Lower leg skin (tissue), 4 donors: ENCODE measurements at places on chromosomes 2 and 18.

DNA sequence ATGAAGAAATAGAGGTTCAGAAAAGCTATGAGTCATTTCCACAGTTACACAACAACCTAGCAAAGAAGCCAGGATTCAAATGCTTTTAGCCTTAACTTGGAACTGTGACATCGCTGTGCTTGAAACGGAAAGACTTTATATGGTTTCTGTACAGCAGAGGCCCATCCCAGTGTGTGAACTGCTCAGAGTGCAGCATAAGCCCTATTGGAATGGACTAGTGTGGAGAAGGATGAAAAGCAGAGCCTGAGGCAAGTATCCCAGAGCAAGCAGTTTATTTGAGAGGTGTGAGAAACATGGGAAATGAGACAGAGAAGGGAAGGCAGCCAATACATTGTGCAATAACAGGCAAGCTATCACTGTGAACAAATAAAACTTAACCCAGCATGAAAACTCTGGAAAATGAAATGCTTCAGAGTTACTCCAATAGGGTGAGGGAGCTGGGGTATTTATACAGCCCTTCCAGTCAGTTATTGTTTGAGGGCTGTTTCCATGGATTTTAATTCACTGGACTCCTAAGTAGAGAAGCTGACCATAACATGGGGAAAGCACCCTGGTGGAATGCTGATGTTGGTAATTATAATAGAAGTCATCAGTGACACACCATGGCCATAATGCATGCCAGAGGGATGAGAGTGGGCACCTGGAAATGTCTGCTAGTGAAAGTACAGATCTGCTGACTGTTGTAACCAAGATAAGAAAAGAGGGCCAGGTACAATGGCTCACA is 254.0 kb upstream of the POU3F3 start:
- no peak for DNase-seq

GRCh38 chr2:157692768-157693167 is 64.1 kb upstream of the ACVR1C start:
- DNase-seq = no peak

GRCh38 chr2:155689791-155690190 is 642.7 kb downstream of the NR4A2 start:
- DNase-seq = no peak

DNA sequence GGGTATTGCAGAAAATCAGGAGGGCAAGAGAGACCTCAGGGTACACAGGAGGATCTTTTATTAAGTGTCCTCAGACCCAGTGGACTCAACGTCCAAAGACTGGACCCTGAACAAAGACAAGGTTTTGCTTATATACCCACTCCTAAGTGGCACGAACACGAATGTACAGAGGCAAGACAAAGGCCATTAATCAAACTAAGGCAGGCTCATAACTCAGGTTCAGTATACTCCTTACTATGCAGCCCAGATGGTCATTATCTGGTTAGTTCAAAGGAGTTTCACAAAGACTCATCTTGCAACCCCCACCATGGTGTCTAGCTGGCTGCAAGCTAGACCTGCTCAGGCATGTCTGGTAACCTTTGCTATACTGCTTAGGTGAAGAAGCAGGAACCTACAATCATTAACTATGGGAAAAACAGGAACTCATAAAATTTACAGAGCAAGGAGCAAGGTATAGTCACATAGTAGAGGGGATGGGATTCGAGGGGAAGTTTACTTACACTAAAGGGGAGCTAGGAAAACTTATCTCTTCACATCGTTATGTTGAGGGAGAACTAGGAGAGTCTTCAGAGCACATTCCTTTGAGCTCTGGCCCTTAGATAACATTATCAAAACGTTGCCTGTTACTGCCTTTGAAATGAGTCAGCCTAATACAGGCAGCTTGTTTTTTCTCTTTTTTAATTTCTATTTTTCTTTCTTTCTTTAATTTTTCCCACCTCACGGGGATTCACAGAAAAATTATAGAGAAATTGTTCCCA is 33.9 kb downstream of the SLC4A3 start:
- DNase-seq = no peak

DNA sequence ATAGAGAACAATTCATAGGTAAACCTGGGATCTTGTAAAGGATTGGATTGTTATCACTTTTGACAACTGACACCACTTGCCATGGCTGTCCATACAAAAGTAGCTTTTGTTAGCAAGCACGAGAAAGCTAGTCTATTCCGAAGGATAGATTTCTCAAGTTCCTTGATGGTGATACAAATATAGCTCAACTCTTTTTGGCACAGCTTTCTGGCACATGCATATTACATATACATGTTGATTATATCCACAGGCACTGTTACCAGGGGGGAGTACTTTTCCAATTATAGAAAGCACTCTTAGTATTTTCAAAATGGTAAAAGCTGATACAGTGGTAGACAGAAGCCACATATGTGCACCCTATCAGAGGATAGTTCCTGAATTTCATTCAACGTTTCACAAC is 168.9 kb downstream of the UPP2 start:
- DNase-seq = no peak

DNA sequence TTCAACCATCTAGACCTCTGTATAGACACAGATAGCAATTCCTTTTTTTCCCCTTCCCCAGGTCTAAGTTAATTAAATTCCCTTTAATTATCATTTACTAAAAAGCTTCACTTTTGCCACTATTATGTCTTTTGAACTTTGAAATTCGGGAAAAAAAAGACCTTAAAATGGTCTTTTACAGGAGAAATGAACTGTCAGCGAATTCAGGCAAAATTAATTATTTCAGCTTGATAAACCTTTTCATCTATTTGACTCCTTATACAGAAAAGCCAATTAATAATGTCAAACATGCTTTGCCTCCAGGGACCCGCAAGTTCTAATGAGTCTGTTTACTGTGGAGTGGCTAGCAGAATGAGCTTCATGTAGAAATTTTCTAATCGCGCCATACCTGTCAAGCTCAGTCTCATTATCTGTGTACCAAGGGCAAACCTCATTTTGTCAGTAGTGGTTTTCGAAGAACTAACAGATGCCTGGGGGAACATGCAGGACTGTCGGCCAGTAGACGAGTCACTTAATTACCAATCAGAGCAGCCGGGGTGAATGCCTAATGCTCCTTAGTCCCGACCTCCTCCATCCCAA is 287.7 kb downstream of the INSIG2 start:
- DNase-seq = no peak

DNA sequence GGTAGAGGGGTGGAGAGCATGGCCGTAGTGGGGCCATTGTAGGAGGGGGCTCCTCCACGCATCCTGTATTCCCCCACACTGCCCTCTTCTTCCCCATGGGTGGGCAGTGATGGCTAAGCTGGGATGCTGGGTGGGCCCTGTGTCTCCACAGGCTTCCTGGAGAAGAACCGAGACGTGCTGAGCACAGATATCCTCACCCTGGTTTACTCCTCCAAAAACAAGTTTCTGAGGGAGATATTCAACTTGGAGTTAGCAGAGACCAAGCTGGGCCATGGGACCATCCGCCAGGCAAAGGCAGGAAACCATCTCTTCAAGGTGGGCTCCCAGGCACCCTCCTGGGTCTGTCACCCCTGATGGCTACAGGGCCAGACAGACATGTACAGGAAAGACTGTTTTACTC is 52.8 kb downstream of the MYO7B start:
- peak; percentile 60 for DNase-seq

DNA sequence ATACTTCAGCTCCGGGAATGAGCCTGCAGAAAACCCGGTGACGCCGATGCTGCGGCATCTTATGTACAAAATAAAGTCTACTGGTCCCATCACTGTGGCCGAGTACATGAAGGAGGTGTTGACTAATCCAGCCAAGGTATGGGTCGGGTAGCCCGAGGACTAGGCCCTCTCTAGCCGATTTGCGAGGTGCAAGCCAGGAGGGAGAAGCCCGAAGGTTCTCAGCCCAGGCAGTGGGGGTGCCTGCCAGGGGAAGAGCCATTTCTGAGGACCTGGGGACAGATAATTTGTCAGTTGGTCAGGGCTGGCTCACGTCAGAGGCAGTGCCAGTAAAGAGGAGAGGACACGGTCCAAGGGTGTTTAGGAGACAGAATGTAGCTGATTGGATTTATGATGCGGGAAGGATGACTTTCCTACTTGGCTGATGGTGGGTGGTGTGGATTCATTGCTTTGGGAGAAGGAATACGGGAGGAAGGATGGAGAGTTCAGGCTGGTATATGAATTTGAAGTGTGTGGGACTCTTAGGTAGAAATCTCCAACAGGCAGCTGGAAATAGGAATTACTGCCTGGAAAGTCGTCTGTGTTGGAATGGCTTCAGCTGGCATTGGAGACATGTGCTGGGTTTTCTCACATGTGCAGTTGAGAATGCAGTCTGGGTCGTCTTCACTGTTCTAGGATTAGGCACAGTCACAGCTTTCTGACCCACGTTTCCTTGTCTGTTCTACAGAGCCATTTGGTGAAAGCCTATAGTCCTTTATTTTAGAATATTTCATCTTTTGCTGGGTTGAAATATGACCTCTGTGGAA is 874 bp downstream of the NDUFAF7 start:
- DNase-seq = peak; percentile 16

DNA sequence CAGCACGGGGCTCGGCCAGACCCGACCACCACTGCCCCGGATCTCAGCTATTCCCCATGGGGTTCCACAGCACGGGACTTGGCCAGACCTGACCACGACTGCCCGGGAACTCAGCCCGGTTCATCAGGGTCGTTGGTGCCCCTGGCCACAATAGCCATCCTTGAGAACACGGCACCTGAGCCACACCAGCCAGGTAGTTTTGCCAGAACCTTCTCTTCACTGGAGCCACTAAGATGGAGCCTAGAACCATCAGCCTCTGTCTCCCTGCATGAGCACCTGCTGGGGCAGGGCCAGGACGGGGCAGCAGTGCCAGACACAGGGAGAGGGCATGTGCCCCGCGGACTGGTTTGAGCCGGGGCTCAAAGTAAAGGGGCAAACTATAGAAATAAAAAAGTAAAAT is 11.4 kb upstream of the KCNG2 start:
- no peak for DNase-seq

DNA sequence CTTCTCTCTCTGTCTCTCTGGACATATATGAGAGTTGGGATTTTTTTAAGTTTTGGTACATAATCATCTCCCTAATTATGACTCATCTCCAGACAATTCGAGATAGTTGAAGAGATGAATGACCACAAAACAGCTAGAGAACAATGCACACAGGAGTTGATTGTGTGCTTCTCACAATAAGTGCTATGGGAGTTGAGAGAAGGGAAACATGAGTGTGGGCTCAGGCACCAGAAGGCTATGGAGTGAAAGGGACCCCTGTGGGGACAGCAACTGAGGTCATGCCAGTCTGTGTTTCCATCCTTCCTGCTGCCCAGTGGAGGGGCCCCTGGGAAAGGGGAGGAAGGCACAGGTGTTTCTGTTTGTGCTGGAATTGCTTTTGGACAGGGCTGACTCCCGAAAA is 6.5 kb upstream of the YWHAQ start:
- DNase-seq = no peak

- no peak for DNase-seq
Observed at GRCh38 chr2:237561221-237561620, 5.2 kb upstream of the PRLH start.

DNA sequence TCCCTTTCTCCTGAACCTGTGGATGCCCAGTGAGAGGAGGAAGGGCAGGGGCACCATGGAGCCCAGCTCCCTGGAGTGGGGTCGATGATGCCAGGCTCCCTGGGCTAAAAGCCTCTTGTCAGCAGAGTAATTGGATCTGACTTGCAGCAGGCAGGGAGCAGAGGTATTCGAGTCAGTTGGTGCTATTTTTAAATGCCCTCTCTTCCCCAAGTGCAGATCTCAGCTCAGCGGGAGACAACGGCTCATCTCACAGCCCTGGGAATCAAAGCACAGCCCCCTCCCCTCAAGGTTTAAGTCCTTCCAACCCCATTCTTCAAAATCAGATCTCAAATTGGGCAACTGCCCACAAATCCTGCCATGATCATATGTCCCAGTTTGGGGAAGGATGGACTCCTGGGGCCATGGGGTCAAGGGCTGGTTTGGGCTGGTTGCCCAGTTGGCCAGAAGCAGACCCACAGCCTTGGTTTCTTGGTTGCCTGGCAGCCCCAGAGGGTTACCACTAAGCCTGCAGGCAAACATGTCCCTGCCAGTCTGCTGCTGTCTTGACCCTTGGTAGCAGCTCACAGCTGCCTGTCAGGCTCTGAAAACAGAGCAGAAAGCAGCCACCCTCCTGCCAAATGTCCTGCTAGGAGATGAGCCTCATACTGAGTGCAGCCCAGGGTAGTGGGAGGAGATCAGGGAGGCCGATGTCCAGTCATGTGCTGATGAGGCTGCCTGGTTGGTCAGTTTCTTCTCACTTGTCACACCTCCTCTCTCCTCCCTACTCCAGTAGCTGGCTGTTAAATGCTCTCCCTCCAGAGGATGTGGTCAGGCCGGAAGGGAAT is 244.9 kb downstream of the LOXHD1 start:
- no peak for DNase-seq

DNA sequence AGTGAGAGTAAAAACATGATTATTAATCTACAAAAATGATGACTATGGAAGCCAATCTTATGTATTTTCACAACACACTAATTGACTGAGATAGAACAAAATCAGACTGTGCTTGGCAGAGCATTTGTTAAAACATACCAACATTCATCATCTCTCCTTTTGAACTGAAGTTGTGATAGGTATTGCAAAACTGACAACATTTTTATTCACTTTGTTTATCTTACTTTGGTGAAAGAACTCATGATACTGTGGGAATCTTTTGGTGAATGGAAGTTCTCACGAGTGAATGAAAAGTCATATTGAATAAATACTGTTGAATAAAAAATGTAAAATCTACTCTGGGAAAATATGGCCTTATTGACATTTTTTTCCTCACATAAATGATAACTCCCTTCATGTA is 1430.2 kb upstream of the PIK3C3 start:
- DNase-seq = no peak

DNA sequence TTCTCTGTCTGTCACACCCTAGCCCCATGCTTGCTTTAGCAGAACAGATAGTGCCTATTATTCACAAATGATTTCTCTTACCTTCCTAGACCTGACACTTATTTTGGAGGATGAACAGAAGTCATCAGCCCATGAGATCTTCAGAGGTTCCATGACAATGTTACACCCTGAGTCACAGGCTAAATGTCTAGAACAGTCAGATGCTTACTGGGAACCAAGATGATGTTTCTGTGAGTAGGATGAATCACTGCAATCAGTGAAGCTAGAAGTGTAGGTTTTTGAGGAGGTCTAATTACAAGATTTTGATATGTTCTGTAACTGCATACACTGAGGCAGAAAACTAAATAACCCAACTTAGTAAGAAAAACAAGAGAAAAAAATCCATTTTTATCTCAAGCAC is 123.0 kb upstream of the THUMPD2 start:
- DNase-seq = no peak

DNA sequence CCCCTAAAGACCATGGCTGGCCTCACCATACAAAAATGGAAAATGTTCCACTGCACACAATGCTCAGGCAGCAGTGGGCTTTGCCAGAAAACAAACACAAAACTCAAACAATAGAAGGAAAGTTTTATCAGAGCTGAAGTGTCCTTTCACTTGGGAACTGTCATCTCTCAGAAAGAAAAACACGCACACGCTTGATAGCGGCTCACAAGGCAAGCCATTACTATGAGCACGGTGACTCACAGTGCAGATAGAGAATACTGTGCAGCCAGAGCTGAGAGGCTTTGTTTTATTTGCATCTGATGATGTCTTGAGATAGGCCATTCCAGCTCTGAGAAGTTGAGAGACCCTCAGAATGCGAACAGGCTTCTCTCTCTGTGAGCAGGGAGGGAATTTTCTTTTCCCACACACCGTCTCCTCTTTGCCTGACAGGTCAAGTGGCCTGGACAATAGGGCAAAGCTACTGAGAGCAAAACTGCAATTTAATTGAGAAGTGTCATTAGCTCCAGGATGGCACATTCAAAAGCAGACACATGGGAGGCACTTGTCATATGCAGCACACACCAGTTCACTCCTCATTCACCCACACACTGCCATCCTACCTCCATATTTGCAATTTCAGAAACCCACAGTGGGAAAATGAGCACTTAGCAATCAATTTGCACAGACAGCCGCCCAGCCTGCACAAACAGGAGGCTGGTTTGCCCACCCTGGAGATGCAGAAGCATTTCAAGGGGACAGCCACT is 236.6 kb downstream of the SS18 start:
- no peak for DNase-seq
